ENCODE measurements at places on chromosomes 3 and 15.

- H3K27ac ChIP-seq, result no peak overlapping the region
- H3K4me1 ChIP-seq, result peaks cover 5% of the 10 kb centered on the region
- H3K4me3 ChIP-seq, result no peak overlapping the region
- no peaks in the 10 kb centered on the region for H3K36me3 ChIP-seq
Observed at GRCh38 chr15:57298843-57299550, 77.3 kb upstream of the CGNL1 start.

- no peaks in the 10 kb centered on the region for H3K36me3 ChIP-seq
- DNase-seq, result no peak
- no peaks in the 10 kb centered on the region for H3K4me1 ChIP-seq
- H3K4me3 ChIP-seq, result no peak overlapping the region
- H3K27me3 ChIP-seq, result peaks cover 5% of the 10 kb centered on the region
Observed at GRCh38 chr15:29376590-29376989, 107.0 kb upstream of the NSMCE3 start.

GRCh38 chr15:95446854-95447253 is 883.6 kb upstream of the NR2F2 start:
- peak; percentile 33 for DNase-seq
- H3K4me1 ChIP-seq, result peaks cover 17% of the 10 kb centered on the region
- no peaks in the 10 kb centered on the region for H3K27me3 ChIP-seq

DNA sequence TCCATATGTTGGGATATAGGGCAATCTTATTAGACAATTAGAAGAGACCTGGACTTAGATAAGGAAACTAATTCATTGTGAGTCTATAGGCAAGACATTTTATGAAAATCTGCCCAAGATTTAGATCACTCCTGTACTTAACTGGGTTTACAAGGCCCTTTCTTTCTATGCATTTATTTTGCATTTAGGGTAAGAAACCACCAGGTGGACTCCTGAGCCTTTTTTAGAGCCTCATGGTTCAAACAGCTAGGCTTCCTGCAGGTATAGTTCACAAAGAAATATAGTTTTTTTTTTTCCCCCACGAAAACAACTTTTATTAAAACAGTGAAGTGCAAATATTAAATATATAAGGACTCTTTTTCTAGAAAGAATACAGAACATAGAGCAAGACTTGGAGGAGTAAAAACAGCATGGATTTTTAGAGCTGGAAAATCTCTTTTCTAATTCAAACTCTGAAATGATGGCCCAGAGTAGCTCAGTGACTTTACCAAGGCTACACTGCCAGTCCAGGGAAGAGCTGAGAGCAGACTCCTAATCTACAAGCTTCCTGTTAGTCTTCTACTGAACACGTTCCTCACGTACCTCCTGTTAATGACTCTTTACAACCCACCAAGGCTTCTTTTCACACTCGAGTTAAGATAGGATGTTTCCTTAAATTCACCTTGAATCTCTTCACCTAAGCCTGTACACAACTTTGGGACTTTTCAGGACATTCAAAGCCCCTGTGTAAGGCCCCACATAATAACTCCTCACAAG is 400.9 kb upstream of the ATP11B start:
- no peak overlapping the region for H3K4me3 ChIP-seq
- H3K27me3 ChIP-seq, result peaks cover 2% of the 10 kb centered on the region
- no peaks in the 10 kb centered on the region for H3K36me3 ChIP-seq
- no peak for DNase-seq

DNA sequence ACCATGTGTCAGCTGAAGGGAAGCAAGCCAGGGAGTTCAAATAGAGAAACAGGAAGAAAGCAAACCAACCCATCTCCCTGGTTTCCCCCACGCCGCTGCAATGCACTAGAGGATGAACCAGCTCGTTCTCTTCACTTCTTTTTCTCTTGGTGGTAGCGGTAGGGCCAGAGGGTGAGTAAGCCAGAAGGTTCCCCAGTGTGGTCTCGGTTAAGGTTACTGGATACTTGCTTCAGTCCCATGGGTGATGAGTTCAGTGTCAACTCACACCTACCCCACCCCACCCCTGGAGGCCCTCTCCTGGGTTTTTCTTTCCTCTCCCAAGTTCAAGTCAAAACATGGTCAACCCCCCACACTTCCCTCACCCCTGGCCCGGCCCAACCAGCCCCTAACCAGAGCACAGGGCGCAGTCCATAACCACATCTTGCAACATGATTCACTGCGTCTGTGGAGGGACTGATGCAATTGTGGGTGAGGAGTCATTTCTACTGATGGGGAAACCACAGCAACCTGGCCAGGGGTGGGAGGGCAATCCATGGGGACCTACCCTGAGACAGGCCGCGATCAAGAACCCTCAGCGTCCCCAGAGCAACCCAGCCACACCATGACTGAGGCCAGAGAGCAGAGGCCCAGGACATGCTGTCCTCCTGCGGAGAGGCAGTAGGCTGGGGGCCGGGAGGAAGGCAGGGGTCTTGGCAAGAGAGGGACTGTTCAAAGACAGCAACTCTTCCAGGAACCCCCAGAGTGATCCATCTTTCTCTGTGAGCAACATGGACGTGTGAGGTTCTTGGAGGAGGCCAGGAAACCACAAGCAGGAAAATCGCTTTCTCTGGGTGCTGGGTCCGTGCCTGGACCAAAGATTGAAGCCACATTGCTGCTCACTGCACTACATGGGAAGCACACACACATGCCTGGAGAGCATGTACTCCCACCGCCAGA is 276.6 kb downstream of the UACA start:
- no peaks in the 10 kb centered on the region for H3K36me3 ChIP-seq
- peaks cover 45% of the 10 kb centered on the region for H3K4me1 ChIP-seq
- DNase-seq, result peak; percentile 79
- H3K27me3 ChIP-seq, result peaks cover 85% of the 10 kb centered on the region

DNA sequence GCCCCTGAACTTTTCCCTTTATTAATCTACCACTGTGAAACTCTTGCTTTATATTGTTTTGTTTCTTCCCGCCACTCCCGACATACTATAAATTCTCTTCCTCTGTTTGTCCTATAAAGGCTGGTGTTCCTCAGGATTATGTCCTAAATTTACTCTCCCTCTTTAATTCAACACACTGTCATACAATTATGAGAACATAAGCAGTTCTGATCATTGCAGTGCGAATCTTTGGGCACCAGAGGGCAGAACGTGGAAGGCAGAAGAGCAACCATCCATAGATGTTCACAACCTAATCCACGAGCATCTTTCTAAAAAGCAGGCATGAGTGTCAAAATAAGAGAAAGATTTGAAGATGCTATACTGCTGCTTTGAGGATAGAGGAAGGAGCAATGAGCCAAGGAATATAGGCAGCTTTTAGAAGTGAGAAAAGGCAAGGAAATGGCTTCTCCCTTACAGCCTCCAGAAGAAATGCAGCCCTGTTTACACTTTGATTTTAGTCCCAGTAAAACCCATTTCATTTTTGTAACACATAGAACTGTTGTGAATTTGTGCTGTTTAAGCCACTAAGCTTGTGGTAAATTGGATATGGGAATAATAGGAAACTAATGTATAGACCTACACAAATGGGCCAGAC is 179.4 kb downstream of the GBE1 start:
- DNase-seq, result peak; percentile 31
- no peaks in the 10 kb centered on the region for H3K27me3 ChIP-seq
- no peak overlapping the region for H3K27ac ChIP-seq
- no peak overlapping the region for H3K4me3 ChIP-seq
- no peaks in the 10 kb centered on the region for H3K4me1 ChIP-seq

DNA sequence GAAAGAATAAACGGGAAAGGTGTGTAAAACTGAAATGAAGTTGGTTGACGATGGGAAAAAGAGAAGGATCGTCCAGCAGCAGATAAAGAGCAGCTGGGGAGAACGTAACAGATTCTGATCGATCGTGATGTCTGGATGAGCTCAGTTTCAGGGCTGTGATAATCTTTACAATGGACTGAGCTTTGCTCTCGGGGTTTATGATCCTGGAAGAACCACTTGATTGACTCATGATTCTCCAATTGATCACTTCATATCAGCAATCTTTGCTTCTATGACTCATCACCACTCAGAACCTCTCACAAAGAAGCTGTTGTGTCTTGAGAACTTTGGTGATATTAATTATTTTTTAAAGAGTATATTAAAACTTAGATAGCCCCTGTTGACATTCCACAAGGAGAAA is 690.7 kb downstream of the TUSC7 start:
- no peaks in the 10 kb centered on the region for H3K36me3 ChIP-seq
- H3K4me1 ChIP-seq, result no peaks in the 10 kb centered on the region
- H3K27me3 ChIP-seq, result no peaks in the 10 kb centered on the region

DNA sequence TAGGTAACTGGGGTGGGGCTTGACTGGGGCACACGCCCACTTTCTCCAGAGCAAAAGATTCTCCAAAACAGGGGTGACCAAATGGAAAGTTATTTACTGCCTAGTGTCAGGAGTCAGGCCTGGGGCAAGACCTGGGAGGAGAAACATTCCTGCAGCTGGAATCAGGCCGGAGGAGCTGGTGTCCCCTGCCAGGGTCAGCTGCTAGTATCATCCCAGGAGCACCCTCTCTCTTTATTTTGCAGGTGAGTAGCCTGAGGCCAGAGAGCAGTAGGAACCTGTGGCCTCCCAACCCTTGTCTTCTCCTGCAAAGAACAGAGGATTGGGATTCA is 32.9 kb downstream of the DNAJB8 start:
- H3K4me1 ChIP-seq, result peaks cover 5% of the 10 kb centered on the region
- H3K27ac ChIP-seq, result no peak overlapping the region
- H3K4me3 ChIP-seq, result no peak overlapping the region
- H3K36me3 ChIP-seq, result no peaks in the 10 kb centered on the region

DNA sequence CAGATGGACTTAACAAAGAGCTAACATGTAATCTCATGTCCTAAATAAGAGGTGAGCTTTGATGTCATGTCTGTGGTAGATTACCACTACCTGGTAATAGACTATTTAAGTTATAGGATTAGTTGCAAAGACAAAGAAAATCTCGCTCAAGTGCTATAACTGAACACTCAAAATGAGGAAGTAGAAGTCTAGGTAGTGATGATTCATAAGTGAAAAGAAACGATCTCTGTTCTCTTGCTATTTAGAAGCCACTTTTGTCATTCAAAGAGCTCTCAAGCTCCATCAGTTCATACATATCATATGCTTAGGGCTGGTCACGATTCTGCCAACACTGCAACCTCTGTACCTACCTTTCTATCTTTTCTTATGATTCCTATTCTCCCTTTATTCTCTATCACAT is 110.9 kb downstream of the EDEM1 start:
- no peak overlapping the region for H3K4me3 ChIP-seq
- H3K4me1 ChIP-seq, result no peaks in the 10 kb centered on the region
- peaks cover 5% of the 10 kb centered on the region for H3K27me3 ChIP-seq
- H3K36me3 ChIP-seq, result no peaks in the 10 kb centered on the region
- no peak for DNase-seq
- H3K27ac ChIP-seq, result no peak overlapping the region

- H3K36me3 ChIP-seq, result no peaks in the 10 kb centered on the region
- no peak overlapping the region for H3K27ac ChIP-seq
- no peak overlapping the region for H3K4me3 ChIP-seq
- DNase-seq, result no peak
- no peaks in the 10 kb centered on the region for H3K27me3 ChIP-seq
- H3K4me1 ChIP-seq, result peaks cover 12% of the 10 kb centered on the region
Observed at GRCh38 chr15:61057376-61057775, 171.7 kb downstream of the RORA start.

DNA sequence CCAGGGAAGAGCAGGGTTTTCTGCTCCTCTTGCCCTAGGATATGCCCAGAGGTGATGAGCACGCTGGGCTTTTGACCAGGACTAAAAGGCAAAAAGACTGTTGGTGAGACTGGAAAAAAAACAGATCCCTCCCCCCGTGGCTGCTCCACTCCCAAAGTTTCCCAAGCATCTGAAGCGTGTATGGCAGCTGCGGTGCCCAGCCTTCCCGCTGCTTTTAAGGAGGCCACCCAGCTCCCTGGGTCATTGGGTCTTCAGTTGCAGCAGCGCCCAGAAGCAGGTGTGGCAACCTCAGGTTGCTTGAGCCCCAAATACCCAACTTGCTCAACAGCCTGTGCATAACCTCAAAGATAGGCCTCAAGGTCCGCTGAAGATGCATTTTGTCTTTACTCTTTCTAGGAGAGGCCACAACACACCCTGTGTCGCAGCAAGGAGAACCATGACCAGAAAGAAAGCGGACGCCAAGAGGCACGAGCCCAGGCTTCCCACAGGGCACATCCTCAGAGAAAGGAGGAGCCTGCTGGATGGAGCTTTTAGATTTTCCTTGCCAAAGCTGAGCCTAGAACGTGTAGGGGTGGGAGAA is 2.0 kb downstream of the SRGAP3 start:
- no peak for DNase-seq
- no peak overlapping the region for H3K27ac ChIP-seq
- no peaks in the 10 kb centered on the region for H3K36me3 ChIP-seq
- peaks cover 20% of the 10 kb centered on the region for H3K4me1 ChIP-seq
- no peak overlapping the region for H3K4me3 ChIP-seq

DNA sequence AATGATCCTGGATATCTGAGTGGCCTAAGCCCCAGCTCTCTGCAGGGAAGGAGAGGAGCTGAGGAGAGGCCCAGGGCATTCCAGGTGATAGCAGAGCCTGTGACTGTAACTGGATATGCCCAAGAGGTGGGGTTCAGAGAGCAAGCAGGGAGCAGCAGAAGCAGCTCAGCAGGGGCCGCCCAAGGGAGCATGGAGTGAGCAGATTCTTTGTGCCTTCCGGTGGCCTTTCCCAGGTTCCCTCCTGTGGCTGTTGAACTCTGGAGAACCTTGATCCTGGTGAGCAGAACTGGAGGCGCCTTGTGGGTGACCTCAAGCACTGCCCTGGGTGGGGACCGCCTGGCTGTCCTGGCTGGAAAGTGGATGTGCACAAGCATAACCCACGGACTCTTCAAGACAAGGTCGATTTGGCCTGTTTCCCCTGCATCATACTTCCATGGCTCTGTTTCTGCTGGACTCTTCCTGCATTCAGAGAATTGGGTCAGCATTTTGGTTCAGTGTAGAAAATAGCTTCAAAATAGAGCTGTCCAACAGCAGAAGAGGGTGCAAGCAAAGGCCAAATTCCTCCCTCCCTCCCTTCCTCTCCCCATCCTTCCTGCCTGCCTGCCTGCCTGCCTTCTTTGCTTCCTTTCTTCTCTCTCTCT is 76.1 kb downstream of the ARNT2 start:
- H3K4me1 ChIP-seq, result no peaks in the 10 kb centered on the region
- H3K27ac ChIP-seq, result no peak overlapping the region
- no peak overlapping the region for H3K4me3 ChIP-seq
- DNase-seq, result no peak
- H3K36me3 ChIP-seq, result no peaks in the 10 kb centered on the region
- no peaks in the 10 kb centered on the region for H3K27me3 ChIP-seq

GRCh38 chr15:45611305-45611704 is 23.5 kb upstream of the SQOR start:
- DNase-seq, result no peak
- peaks cover 7% of the 10 kb centered on the region for H3K36me3 ChIP-seq
- H3K4me3 ChIP-seq, result no peak overlapping the region
- H3K27ac ChIP-seq, result no peak overlapping the region
- no peaks in the 10 kb centered on the region for H3K27me3 ChIP-seq

GRCh38 chr3:27610800-27611525 is 111.2 kb downstream of the EOMES start:
- no peak overlapping the region for H3K27ac ChIP-seq
- DNase-seq, result no peak
- H3K36me3 ChIP-seq, result peaks cover 12% of the 10 kb centered on the region
- H3K4me3 ChIP-seq, result no peak overlapping the region

GRCh38 chr15:76336254-76337058 is at the start of gene ISL2:
Gene ISL2 (plus strand): TSS chr15:76336773. CDS start chr15:76336884, 111 bp downstream.
- H3K4me1 ChIP-seq, result peaks cover 59% of the 10 kb centered on the region
- H3K27me3 ChIP-seq, result peaks cover 50% of the 10 kb centered on the region
- peak within 1 kb of the TSS; percentile 83 for H3K27ac ChIP-seq
- H3K4me3 ChIP-seq, result peak within 1 kb of the TSS; percentile 83
- peak; percentile 92 for DNase-seq
- peaks cover 21% of the 10 kb centered on the region for H3K36me3 ChIP-seq

Measured in activated CD4-positive, alpha-beta memory T cell treated with anti-CD3 and anti-CD28 coated beads, Interleukin-2, amount 10 ng/mL, durations not matched to agents 7 days and 5 days (primary cell).